ENCODE measurements at places on chromosomes 4 and X.

- DNase-seq: no peak
These were observed 204.4 kb downstream of the ZNF330 start for GRCh38 chr4:141425124-141425523.

GRCh38 chrX:124524852-124525251 lies 178.5 kb downstream of the SH2D1A start:
- no peak for DNase-seq

- no peak for DNase-seq
These were observed 224.7 kb downstream of the MID1 start for GRCh38 chrX:10395643-10396042.

- DNase-seq: no peak
These were observed 20.2 kb upstream of the CTSO start for GRCh38 chr4:155973639-155974475.

GRCh38 chr4:108143515-108143914 lies 25.2 kb downstream of the LEF1 start:
- no peak for DNase-seq

GRCh38 chrX:11464836-11465463 lies 171.7 kb downstream of the AMELX start:
- no peak for DNase-seq

GRCh38 chrX:150482537-150483206 lies 85.7 kb upstream of the MTM1 start:
- DNase-seq: no peak

DNA sequence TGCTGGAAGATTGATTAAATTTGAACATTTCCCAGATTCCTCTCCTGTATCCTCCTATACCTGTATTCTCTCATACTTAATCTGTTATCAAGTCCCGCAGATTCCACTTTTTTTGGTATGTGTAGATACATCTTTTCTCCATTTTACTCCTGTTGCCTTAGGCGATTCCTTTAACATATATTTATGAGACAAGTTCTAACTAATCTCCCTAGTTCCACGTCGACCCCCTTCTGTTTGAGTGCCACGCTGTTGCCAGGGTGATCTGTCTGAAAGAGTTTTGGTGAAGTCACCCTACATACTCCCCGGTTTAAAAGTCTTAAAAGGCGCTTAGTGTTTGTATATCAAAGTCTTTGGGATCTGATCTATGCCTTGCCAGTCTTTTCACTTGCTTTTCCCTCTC lies 2.4 kb downstream of the HNRNPH2 start:
- no peak for DNase-seq

GRCh38 chr4:40992472-40993295 lies 221.7 kb downstream of the APBB2 start:
- no peak for DNase-seq

- DNase-seq: no peak
These were observed 33.1 kb downstream of the LNX1 start for GRCh38 chr4:53558065-53558801.

DNA sequence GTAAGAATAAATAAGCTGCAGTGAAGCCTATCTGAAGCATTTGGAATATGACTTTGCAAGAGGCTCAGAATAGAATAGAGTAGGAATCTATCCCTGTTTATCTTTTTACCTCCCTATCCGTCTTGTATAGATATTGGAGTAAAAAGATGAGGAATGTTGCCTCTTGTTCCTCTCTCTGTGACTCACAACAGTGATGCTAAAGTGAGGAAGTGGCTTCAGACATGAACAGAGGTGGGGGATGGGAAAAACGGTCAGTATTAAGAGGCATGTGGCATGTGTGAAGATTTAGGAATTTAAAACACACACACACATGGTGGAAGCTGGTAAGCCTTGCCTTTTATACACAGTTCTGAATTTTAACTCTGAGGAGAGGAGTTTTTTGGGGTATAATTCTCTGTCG lies 3.8 kb upstream of the DCAF4L1 start:
- no peak for DNase-seq

DNA sequence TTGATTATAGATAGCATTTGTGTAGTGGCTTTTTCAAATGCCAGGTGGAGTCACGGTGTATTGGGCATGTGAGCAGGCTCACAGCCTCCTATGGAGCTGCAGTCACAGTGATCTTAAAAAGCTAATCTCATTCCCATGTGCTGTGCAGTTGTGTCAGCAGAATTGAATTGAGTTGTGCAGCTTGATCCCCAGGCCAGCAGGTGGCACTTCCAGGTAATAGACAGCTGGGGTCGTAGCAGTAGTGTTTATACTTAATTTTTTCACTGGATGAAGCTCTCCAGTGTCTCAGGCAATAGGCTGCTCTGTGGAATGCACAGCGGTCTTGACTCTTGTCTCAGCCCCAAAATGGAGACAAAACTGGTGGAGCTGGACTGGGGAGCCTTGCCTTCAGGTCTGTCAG lies 1028.1 kb downstream of the SH3BGRL start:
- DNase-seq: no peak

DNA sequence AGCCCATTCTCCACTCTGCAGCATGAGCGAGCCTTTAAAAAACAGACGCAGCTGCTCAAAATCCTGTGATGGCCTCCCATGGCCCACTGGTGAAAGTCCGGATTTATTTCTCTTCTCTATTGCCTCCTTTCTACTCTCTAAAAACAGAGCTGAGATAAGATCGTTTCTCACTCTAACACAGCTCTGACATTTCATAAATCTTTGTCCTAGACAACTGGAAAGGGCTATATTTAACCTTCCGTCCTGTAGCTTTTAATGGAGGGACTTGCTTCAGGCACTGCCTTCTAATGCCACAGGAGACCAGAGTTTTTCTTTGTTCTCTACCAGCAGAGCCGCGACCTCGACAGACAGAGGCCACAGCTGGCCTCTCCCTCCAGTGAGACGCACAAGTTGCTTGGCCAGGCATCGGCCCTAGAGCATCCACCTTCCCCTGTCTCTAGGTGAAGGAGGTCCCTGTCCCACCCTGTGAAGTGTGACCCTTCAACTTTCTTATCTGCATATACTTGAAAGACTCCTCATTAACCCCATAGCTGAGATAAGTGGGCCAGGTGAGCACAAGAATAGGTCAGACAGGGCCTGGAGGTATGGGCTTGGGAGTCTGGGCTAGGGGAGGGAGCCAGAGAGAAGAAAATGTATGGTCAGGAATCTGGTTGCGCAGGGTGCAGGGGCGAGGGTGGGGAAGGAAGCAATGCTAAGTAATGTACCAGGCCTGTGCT lies 50.0 kb downstream of the RTL5 start:
- DNase-seq: no peak

GRCh38 chr4:25021216-25021615 lies 9.5 kb downstream of the LGI2 start:
- DNase-seq: no peak

- DNase-seq: no peak
These were observed 100.9 kb downstream of the AMELX start for GRCh38 chrX:11393949-11394654.

- no peak for DNase-seq
These were observed 155.0 kb downstream of the RELL1 start for GRCh38 chr4:37531151-37531550.

- no peak for DNase-seq
These were observed 88.3 kb downstream of the AMELX start for GRCh38 chrX:11381464-11381863.

GRCh38 chr4:183638436-183638835 lies 20.5 kb downstream of the RWDD4 start:
- no peak for DNase-seq

DNA sequence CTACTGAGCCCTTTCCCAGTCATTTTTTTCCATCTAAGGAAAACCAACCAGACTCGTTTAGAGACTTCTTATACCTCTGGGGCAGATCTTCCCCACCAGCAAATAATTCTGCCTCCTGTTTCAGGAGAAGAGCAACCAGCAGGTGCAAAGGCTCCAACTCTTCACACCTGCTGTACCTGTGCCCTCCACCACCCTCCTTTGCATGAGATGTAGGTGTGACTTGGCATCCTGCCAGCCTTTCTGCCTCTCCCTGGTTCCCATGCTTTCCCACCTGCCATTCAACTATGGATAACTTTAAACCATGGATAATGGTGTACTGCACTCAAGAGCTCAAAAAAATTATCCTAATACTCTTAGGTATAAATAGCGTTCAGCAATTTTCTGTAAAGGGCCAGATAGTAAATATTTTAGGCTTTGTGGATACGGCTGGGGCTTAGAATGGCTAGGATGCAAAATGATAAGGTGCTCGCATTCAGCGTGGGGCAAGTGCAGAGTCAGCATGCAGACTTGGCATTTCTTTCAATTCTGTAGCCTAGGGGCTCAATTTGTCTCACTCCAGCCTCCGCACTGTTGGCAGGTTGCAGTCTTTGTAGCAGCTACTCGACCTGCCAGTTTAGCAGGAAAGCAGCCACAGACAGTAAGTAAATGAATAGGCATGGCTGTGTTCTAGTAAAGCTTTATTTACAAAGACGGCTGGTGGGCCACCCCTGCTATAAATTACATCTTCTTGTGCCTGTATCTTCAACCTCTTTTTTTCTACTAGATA lies 79.8 kb downstream of the HCCS start:
- no peak for DNase-seq

- DNase-seq: no peak
These were observed 53.1 kb downstream of the CASP3 start for GRCh38 chr4:184596044-184596616.

GRCh38 chr4:25926462-25926861 lies 12.4 kb downstream of the SMIM20 start:
- no peak for DNase-seq

DNA sequence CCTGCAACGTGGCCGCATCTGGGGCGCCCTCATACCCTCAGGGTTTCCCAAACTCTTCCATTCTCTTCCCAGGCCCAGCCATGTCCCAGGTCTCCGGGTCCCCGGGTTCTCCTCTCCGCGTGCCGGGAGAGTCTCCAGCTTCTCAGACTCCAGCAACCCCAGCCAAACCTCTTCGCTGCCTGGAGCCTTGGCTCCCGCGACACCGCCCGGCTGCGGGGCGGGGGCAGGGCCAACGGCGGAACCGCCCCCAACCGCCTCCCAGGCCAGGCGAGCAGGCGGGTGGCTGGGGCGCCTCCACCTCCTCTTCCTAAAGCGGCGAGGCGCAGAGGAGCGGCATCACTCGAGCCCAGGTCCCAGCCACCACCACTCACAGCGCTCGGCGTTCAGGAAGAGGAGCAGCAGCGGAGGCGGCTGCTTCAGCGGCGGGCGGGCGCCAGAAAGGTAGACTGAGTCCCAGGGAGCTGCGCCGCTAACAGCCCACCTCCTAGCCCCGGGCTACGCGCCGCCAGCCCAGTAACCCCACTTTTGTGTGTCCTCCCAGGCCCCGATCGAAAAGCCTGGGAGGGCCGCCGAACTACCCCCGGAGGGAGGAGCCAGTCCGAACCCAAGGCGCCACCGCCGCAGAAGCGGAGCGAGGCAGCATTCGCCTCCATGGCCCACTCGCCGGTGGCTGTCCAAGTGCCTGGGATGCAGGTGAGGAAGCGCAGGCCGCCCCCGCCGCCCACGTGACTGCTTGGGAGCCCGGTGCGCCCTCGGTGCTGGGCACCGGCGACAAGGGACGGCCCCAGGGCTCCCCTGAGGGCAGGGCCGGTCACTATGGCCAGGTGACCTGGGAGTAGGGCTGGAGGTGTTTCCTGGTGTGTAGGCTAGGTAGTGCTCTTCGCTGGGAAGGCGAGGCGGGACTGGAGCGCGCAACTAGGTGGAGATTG lies at the start of gene STK26:
Gene STK26, plus strand, starts transcription at position 336 of the 929 bp plus-strand sequence. Its CDS starts 316 bp downstream, at position 652.
- DNase-seq: peak; percentile 70

- DNase-seq: no peak
These were observed 71.3 kb upstream of the PDHA1 start for GRCh38 chrX:19272452-19272851.

DNA sequence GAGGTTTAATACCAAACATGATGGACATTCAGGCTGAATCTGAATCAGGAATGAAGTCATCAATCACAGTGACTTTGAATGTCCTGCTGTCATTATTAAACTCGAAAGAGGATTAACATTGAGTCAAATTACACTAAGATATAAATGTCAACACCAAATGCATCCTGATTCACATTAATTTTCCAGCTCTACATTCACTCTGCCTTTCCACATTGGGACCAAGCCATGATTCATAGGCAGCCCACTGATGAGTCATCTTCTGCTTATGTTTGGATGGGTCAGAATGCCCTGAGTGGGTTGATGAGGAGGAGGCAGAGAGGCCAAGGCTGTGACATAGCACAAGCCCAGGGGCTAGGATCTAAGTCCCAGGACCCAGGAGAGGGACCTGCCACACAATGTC lies 247.6 kb upstream of the RPS6KA3 start:
- DNase-seq: no peak

- DNase-seq: no peak
These were observed 13.9 kb downstream of the UFSP2 start for GRCh38 chr4:185411849-185412248.

DNA sequence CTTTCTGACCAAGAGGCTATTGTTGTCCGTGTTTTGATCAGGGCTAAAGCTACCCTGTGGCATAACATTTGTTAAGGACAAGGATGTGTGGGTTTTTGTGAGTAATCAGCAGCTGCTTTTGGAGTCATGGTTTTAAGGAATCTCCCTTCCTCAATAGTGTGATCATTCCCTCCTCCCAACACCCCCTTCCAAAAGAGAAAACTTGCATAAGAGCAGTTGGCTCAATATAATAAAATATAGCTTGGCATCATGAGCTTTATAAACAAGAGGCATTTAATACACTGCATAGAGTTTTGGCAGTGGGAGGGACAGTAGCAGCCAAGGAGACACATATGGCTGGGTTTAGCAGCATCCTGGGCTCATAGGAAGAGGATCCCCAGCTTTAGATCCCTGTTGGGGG lies 84.7 kb downstream of the NHS start:
- no peak for DNase-seq

GRCh38 chrX:38578167-38578566 lies 16.8 kb downstream of the TSPAN7 start:
- DNase-seq: no peak

DNA sequence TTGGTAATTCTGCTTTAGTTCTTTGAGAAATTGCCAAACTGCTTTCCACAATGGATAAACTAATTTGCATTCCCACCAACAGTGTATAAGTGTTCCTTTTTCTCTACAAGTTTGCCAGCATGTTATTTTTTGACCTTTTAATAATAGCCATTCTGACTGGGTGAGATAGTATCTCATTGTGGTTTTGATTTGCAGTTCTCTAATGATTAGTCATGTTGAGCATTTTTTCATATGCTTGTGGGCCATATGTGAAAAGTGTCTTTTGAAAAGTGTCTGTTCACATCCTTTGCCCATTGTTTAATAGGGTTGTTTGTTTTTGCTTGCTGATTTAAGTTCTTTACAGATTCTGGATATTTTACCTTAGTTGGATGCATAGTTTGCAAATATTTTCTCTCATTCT lies 25.9 kb downstream of the ENPEP start:
- DNase-seq: no peak

- DNase-seq: no peak
These were observed 4.8 kb upstream of the CXCL1 start for GRCh38 chr4:73864365-73864764.

- no peak for DNase-seq
These were observed 129.0 kb upstream of the TEX13A start for GRCh38 chrX:105349476-105349875.

DNA sequence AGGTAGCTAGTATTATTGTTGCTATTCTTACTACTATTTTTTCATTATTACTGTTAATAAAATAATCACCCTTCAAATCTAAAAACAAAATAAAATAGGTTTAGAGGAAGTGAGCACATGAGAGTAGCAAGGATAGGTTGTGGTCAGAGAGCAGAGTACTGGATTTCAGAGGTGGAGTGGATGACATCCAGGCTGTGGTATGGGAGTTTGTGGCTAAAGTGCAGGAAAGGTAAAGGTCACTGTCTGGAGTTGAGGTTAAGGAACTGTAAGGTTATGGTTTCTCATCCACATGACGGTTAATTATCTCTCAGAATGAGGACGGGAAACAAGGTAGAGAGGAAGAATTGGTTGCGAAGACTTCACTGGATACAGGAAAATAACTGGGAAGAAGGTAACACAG lies 27.7 kb downstream of the STEEP1 start:
- DNase-seq: no peak
